Stimulated activated CD4-positive, alpha-beta T cell treated with anti-CD3 and anti-CD28 coated beads, Interleukin-1b, Interleukin-23, amount 100 ng/mL, for 48 hours (primary cell): ENCODE measurements at places on chromosomes 16 and 17.
A peak's percentile ranks its signal among the peaks of the same experiment; 100 is the strongest.

GRCh38 chr17:10120109-10120485 is 78.3 kb downstream of the GAS7 start:
- no peak for DNase-seq

DNA sequence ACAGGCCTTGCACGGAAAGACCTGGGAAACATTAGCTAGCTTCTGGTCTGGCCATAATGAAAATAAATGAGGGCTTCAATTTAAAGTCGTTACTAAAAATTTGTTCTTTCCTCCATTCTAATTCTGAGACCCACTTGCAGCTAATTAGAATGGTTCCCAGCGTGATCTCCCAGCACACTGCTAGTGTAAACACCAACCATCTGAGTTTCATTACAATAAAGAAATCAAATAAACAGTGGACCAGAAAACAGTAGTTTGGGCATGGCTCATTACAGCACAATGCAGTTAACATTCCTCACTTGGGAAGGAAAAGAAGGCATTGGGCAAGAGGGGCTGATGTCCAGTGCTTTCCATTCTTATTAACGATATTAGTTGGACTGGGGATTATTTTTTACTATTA is 410.9 kb upstream of the SOX9 start:
- no peak for DNase-seq

DNA sequence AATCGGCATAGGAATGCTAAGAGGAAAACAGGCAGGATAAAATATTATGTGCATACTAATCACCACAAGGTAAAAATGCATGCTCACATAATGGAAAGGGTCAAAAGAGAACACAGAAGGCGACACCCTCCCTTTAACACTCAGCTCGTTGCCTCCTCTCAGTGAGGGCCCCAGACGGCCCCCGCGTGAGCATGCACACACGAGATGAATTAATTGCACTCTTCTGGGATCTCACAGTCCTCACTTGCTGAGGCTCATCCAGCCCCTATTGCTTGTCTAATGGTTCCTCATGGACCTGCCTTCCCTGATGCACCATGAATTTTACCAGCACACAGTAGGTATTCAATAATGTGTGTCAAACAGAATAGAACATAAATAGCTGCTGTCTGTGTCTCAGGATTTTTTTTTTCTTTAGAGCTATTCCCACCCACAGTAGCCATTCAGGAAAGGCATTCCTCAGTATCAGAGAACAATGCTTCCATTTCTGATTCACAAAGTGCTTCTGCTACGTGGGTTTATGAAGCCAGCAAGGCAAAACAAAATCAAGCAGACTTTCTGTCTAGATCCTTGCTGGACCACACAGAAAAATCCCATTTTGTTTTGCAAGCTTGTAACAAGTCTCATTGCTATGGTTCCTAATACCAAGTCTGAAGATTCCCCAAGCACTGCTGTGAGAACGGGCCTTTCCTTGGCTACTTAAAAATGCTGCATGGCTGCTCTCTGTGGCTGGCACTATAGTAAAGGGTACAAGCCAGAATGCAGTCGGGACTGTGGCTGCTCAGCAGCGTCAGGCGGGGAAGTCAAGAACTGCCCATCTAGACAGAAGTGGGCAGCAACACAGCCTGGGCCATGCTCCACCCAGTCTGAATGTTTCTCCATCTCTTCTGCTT is 43.6 kb downstream of the TOM1L2 start:
- DNase-seq, result no peak

DNA sequence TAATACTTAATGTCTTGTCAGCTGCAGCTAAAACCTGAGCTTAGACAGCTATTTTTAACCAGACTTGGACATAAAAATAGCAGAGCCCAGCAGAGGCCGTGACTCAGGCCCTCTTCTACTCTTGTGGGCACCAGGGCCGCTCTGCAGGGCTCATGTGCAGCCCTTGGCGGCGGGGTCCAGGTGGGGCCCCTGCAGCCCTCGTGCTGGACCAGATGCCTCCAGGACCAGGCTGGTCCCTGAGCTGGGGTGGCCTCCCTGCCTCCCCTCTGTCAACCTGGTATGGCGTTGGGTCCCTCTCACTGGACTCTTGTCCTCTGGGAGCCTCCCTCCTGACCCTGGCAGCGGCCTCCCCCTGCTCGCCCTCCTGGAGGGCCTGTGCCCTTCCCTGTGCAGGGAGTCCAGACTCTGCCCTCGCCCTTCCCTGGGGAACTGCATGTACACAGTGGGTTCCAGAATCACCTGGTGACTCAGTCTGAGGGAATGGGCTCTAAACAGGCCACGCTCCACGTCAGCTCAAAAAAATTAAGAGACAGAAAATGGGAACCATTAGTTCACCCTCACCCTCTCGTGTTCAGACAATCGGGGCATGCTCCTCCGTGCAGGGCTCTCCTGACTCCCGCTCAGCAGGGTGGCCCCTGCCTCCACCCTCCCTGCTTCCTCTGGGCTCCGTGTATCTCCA is 9.7 kb downstream of the CDK5R1 start:
- DNase-seq, result no peak

DNA sequence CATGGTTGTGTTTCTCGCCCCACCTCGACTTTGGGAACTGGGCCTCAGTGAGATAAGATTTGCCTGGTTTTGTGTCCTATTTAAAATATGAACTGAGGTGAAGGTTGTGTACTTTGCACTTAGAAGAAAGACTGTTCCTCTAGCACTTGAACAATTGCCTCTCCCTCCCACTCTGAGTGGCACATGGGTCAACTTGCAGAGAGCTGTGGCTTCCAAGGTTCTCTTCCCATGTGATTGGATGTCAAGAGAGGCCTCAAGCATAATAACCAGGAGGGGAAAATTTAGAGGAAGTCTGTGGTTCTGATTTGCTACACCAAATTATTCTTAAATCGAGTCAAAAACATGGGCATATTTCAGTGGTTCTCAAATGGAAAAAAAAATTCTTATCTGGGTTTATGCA is 329.2 kb downstream of the HS3ST3B1 start:
- DNase-seq, result no peak

DNA sequence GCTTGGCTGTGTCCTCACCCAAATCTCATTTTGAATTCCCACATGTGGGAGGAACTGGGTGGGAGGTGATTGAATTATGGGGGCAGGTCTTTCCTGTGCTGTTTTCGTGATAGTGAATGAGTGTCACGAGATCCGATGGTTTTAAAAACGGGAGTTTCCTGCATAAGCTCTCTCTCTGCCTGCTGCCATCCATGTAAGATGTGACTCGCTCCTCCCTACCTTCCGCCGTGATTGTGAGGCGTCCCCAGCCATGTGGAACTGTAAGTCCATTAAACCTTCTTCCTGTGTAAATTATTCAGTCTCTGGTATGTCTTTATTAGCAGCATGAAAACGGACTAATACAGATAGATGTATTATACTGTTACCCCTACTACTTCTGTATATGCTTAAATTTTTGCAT is 3.6 kb downstream of the SPATA33 start:
- DNase-seq, result no peak

- peak; percentile 71 for DNase-seq
These were observed 21.8 kb upstream of the ASGR2 start for GRCh38 chr17:7136266-7136877.

DNA sequence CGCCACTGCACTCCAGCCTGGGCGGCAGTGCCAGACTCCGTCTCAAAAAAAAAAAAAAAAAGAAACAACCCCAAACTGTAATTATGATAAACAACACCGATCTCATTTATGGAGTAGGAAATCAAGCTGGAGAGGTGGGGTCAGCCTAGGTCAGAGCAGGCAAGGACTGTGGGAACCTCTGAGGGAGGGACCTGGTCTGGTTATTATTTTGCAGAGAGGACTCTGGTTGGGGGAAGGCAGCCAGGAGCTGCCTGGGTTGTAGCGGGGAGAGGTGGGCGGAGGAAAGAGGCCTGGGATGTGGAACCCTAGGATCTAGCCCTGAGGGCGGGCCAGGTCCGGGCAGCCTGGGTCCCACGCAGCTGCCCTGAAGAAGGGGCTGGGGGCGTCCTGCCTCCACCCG is 10.9 kb upstream of the HS3ST6 start:
- peak; percentile 19 for DNase-seq

- DNase-seq, result no peak
These were observed 25.3 kb downstream of the CDH13 start for GRCh38 chr16:82651921-82652601.

DNA sequence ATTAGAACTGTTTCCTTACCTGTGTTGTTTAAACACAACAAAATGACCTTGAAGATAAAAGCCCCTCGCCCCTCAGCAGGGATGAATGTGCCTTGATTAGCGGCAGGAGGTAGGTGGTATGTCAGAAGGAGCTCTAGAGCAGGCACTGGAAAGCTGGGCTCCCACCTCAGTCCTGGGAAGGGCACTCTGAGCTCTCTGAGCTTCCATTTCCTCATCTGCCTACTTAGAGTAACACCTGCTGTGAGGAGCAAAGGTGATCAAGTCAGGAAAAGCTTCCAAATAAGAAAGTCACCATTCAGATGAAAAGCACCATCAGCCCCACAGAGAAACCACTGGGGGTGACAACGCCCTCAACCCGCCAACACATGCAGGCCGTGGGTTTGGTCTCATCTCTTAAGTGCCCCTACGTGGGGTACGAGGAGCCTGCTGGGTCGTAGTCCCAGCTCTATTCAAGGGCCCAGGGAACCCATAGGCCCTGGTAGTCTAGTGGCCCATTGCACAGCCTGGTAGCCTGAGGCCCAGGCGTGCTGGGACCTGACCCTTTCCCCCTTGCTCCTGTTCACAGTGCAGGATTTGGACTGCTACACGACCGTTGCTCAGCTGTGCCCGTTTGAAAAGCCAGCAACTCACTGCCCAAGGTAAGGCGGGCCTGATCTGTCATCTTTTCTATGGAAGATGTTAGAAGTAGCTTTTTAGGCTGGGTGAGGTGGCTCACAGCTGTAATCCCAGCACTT is 57.3 kb downstream of the CRISPLD2 start:
- DNase-seq, result no peak
